ENCODE measurements at places on chromosomes 12 and 14.

GRCh38 chr14:35374263-35374712, 30.3 kb downstream of the NFKBIA start:
- no peaks in the 10 kb centered on the region for H3K27me3 ChIP-seq
- H3K4me1 ChIP-seq, result peaks cover 2% of the 10 kb centered on the region

GRCh38 chr12:28127455-28127854, 62.8 kb upstream of the CCDC91 start:
- no peaks in the 10 kb centered on the region for H3K4me1 ChIP-seq
- no peak overlapping the region for H3K4me3 ChIP-seq
- H3K27ac ChIP-seq, result no peak overlapping the region
- H3K27me3 ChIP-seq, result no peaks in the 10 kb centered on the region
- H3K36me3 ChIP-seq, result no peaks in the 10 kb centered on the region

DNA sequence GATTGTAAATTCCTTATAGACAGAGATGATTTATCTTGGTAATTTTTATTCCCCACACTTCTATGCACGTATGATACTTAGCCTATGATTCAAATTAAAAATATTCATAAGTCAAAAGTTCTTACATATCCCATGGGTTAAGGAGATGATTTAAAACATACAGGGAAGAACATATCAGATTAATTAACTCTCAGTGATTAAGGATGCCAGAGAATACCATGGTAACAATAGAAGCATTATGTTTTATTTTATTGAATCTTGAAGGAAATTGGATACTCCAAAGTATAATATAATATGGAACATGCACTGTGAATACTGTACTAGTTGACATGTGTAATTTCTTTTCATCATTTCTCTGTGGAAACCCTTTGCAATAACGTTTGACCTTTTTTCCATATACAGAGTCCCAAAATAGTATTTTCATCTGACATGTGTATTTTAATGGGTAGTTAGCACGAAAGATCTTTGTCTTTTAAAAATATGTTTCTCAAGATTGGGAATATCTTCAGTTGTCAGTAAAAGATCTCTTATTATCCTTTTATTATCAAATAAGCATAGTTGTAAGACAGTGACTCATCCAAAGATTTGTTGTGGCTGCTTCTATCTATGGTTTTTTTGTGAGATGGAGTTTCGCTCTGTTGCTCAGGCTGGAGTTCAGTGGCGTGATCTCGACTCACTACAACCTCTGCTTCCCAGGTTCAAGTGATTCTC, 166.7 kb downstream of the RAD51B start:
- no peaks in the 10 kb centered on the region for H3K27me3 ChIP-seq
- DNase-seq, result no peak
- H3K4me3 ChIP-seq, result no peak overlapping the region
- H3K36me3 ChIP-seq, result no peaks in the 10 kb centered on the region
- no peaks in the 10 kb centered on the region for H3K4me1 ChIP-seq

GRCh38 chr14:54783660-54784015, 119.0 kb downstream of the GCH1 start:
- no peak overlapping the region for H3K4me3 ChIP-seq
- H3K27me3 ChIP-seq, result no peaks in the 10 kb centered on the region
- no peak overlapping the region for H3K27ac ChIP-seq
- DNase-seq, result no peak
- no peaks in the 10 kb centered on the region for H3K4me1 ChIP-seq

- H3K36me3 ChIP-seq, result no peaks in the 10 kb centered on the region
- no peak overlapping the region for H3K4me3 ChIP-seq
- peaks cover 8% of the 10 kb centered on the region for H3K27me3 ChIP-seq
- no peak overlapping the region for H3K27ac ChIP-seq
- DNase-seq, result no peak
These were observed 1.4 kb downstream of the EGLN3 start for GRCh38 chr14:33949411-33949893.

Data from trophoblast cell (in vitro differentiated cells and primary cell).